BJ (cell line): ENCODE measurements at places on chromosomes 1 and 21.

DNA sequence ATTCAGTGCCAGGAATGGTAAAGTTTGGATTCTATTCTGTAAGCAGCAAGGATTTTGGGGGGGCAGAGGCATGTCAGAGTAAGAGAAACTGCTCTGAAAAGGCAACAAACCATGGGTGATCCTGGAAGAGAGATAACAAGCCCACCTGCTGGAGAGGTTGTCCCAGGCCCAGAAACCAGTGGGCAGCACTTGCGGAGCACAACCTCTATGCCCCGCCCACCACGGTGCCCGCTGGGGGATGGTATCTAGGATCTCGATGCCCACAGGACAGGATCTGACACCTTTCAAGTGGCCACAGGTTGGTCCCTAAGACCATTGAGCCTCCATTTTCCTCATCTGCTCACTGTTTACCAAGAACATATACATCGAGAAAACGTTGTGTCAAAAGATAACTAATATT, 20.3 kb upstream of the MUL1 start:
- no peak for DNase-seq

- no peak for DNase-seq
Measured at GRCh38 chr21:37159053-37159776, 86.2 kb downstream of the TTC3 start.

- DNase-seq, result peak; percentile 50
Measured at GRCh38 chr1:215636258-215636965, 69.3 kb downstream of the KCTD3 start.

DNA sequence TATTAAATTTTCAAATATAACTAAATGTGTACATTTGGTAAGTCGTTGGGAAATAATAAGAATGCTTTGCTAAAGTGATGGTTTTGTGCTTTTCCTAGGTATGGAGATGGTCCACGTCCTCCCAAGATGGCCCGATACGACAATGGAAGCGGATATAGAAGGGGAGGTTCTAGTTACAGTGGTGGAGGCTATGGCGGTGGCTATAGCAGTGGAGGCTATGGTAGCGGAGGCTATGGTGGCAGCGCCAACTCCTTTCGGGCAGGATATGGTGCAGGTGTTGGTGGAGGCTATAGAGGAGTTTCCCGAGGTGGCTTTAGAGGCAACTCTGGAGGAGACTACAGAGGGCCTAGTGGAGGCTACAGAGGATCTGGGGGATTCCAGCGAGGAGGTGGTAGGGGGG, 47.8 kb downstream of the DHX9 start:
- no peak for DNase-seq

- no peak for DNase-seq
Measured at GRCh38 chr1:209670441-209671082, 4.7 kb upstream of the G0S2 start.

DNA sequence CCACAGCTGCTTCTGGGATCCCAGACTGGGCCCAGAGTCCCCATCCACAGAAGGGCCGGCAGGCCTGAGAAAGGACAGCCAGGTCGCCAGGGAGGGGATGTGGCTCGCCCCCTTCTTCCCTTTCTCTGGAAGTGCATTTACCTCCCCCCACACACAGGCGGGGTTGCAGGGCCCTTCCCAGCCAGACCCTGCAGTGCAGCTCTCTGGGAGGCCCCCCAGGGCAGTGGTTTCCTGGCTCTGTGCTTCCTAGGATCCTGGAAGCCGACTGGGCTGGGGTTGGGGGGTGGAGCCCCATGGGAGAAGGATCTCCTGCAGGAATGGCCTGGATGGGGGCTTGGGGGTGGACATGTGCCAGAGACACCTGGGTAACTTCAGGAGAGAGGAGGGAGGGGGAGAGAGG, 4.2 kb upstream of the COL6A1 start:
- DNase-seq, result no peak

GRCh38 chr1:110205591-110206155, 4.4 kb upstream of the KCNC4 start:
- DNase-seq, result no peak

GRCh38 chr1:217029281-217030157, 306.3 kb upstream of the ESRRG start:
- DNase-seq, result peak; percentile 44

DNA sequence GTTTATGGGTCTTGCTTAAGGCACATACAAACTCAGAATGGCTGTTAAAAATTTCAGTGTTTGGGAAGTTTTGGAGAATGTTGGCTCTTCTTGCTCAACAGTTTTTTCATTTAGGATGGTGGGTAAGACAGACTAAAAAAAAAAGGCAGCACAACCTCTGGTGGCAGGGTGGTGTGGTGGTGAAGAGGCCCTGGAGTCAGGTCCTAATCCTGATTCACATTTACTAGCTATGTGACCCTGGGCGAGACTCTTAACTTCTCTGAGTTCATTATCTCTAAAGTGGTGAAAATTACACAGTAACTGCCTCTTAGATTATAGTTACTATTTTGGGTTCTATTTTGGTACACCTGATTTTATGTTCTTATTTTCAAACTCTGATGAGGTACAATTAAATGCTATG, 11.6 kb downstream of the UAP1 start:
- no peak for DNase-seq

DNA sequence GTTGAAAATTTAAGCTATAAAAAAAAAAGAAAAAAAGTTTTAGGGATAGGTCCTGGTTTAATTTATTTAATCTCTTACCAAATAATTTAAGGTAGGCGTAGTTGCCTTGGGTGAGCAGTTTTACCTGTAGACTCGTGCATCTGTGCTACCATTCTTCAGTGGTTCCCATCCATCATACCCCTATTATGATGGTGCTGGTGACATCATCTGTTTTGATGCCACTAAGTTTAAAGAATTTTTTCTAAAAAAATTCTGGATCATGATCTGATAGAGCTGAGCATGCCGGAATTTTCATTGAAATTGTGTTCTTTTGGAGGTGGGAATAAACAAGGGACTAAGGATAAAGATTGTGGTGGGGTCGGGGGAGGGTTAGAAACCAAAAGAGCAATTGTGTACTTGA, 15.7 kb downstream of the LAMC1 start:
- no peak for DNase-seq

DNA sequence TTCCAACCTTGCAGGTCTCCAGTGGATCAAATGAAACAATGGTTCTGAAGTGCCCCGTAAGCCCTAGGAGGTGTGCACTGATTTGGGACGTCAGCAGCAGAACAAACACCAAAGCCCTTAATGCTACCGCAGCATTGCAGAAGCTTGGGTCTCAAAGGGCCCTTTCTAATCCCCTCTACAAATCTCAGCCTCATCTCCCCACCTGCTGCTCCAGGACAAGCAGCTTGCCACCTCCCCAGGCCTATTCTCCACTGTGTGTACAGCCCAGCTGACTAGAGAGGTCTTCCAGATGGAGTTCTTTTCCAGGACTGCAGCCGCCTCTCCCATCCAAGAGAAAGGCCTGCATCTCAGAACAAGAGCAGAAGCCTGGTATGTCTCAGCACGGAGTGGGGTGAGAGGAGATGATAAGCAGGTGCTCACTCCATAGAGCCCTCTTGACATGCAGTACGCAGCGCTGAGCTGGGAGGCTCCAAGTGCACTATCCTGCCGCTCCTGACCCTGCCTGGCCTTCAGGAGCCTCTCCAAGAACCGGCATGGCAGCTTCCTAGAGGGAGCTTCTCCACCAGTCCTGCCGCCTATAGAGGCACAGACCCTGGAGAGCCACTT, 46.3 kb downstream of the MRPL37 start:
- no peak for DNase-seq

GRCh38 chr1:69271587-69272125, 296.1 kb upstream of the LRRC7 start:
- no peak for DNase-seq

- no peak for DNase-seq
Measured at GRCh38 chr1:45306905-45307304, 19.8 kb upstream of the HPDL start.

DNA sequence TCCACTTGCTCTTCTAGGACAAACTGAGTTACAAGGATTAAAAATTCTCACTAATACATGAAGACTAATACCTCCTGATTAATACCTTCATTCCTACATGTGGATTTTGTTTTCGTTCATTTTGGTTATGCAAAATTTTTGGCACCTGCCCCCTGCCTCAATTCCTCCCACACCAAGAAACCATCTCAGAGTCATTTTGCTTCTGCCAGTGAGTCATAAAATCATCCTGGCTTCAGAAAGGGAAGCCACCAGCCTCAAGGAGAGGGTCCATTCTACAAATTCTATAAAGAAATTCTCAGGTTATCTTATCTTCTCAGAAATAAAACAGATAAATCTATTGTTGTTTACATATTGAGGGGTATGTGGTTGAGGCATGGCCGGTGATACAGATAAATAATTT, 103.2 kb upstream of the COA6 start:
- DNase-seq, result no peak

- no peak for DNase-seq
Measured at GRCh38 chr1:5949761-5950100, 42.5 kb downstream of the NPHP4 start.

DNA sequence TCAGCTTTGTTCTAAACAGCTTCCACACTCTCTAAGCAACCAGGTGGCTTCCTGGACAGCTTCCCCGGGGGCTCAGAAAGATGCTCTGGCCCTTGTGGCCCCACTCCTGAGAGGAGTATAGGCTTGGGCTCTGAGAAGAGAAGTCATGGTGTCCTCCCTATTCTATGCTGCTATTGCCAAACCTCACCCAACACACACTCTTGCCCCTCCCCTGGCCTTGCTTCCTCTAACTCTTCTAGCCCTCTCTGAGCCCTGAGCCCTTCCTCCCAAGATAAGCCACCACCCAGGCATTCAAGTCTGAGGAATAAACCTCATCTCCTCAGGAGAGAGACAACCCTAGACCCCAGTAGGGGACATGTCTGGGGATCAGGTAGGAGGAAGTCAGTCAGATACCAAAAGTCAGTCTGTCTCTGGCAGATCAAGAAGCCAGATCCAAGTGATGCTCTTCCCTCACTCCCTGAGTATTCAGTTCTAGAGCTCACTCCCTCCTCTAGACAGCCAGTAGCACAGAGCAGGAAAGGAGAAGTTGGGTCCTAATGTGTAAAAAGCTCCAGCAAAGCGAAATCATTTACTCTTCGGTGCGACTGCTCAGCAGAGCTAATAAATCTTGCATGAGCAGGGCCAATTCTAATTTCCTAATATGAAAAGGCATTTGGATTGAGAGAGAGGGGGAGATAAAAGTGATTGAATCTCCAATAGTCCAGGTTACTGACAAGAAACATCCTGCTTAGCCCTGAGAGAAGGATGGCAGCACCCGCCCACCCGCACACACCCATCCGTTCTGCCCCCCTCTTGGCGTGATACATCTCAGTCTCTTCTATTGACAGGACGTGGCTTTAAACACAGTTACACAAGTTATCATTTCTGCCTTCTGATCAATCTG, 50.5 kb downstream of the DMAP1 start:
- no peak for DNase-seq

DNA sequence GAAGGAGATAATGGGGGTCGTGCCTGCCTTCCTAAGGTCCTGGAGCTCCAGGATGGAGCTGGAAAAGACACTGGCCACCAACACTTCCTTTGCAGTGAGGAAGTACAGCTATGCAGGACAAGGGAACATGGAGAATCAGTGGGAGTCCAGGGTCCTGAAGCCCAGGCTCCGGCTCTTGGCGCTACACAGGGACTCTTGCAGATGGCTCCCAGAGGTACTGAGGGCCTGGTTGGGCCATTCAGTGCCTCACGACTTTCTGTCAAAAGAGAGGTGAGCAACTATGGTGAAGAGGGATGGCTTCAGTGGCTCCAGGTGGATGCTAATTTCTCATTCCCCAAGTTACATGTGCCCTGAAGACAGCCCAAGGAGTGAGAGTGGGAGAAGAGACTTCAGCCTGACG, 1.8 kb upstream of the ETNK2 start:
- no peak for DNase-seq

DNA sequence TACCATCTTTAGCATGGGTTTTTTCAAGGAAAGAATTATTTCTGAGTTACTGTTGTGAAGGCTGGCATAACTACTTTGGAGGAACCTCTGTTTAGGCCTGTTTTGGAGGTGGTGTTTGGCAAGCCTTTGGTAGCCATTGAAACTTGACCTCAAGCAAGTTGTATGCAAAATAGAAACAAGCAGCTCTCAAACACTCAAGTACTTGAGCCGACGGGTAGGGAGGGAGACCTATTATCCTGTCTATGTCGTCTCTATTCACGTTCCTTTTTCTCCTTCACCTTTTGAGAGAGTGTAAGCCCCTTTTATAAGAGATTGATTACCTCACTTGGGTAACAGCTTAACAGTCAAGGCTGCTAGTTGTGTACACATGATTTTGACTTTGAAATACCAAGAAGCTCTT, 878.3 kb upstream of the CXADR start:
- no peak for DNase-seq

DNA sequence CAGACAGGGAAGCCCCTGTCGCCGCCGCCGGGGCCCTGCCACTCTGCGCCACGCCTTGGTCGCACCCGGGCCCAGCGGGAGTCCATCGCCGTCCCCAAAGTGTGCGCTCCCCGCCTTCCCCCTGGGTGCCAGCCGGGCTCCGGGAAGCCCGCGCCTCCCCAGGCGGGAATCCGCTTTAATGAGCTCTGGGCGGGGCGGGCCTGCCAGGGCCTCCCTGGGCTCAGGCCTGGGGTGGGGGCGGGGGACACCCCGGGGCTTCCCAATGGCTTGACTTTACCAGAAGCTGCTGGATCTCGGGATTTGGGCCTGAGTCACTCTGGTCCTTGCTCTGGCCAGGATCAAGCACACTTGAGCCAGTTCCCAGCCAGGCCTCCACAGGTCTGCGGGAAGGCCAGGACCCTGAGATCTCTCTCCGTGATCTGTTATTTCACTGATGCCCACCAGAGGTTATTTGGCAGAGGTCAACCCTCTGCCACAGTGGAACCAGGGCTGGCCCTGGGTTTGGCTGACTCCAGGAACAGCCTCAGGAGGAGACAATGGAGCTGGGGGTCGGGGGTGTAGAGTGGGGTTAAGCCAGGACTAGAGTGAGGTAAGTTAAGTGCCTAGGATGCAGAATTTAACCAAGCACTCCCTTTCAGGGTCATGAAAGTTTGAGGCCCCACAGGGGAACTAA, 178.4 kb upstream of the EDN2 start:
- DNase-seq, result peak; percentile 37
